Kidney epithelial cell (primary cell): ENCODE measurements at places on chromosomes 2 and 18.

GRCh38 chr2:35220461-35220860 lies 1135.1 kb upstream of the CRIM1 start:
- peak; percentile 32 for DNase-seq

- DNase-seq: no peak
Observed at GRCh38 chr18:27823053-27823452, 353.9 kb downstream of the CDH2 start.

DNA sequence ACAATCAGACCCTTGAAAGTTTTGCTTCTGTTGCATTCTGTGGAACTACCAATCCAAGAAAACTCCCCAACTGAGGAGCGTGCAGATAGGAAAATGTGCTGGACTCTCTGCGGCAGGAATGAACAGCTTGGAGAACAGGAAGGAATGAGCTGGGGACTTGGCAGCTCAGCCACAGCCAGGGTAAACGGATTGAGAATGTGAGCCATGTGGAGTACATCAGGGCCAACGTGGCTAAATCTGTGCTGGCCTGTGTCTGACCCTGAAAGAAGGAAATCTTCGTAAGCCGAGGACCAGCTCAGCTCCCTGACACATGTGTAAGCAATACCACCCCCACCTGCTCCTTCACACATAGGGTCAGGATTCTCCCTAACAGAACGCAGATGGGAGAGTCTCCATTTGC lies 1023.7 kb downstream of the BCL11A start:
- no peak for DNase-seq

DNA sequence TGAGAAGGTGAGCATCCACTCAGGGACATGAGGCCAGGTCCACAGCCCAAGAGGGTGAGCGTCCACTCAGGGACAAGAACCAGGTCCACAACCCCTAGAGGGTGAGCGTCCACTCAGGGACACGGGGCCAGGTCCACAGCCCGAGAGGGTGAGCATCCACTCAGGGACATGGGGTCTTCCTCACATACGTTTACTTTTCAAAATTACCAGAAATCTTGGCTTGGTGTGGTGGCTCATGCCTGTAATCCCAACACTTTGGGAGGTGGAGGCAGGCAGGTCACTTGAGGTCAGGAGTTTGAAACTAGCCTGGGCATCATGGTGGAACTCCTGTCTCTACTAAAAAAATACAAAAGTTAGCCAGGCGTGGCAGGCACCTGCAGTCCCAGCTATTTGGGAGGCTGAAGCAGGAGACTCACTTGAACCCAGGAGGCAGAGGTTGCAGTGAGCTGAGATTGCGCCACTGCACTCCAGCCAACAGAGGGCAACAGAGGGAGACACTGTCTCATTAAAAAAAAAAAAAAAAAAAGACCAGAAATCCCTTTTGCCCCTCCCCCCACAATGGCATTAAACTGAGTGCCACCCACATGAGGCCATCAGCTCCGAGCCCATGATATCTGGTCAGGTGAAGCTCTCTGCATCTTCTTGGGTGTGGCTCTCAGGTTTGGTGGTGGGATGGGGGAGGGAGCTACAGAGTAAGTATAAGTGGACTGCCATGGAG lies 9.0 kb upstream of the MBP start:
- no peak for DNase-seq

DNA sequence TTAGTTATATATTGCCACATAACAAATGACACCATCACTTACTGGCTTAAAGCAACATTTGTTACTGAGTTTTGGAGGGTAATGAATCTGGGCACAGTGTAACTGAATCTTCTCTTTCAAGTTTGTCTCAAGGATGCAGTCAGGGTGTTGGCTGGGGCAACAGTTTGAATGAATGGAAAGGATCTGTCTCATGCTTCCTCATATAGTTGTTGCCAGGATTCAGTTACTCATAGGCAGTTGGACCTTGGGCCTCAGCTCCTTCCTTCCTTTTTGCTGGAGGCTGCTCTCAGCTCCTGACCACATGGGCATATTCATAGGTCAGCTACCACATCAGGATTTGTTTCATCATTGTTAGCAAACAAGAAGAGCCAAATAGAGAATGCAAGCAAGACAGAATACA lies 466.1 kb upstream of the MC4R start:
- no peak for DNase-seq

- DNase-seq: no peak
Observed at GRCh38 chr2:28981016-28981441, at the start of gene TOGARAM2. Gene TOGARAM2, plus strand, starts transcription at chr2:28981298. Its CDS starts 13,537 bp downstream, at chr2:28994835.
